ENCODE measurements at places on chromosomes 2 and 18. TPM values are rescaled to one million over a fixed set of nuclear protein-coding genes. Genes with fewer than 3 reads are reported as not detected.

DNA sequence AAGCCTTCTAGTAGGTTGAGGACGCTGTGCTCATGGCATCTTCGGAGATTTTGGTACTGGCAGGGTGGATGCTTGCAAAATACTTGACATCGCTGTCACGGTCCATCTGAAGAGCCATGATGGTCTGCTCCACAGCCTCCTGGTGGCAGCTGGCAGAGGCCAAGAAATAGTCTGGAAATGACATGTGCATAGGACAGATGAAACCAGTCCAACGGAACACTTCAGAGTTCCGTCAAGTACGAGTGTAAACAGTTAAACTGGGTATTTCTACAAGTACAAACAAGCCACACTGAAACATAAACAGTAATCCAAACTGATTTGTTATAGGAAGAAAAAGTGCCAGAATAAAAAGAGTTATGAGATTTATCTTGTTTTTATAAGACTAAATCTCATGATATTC, 66.6 kb downstream of the PPP4R1 start:
- DNase-seq: no peak

GRCh38 chr2:216632952-216633615, at the start of gene IGFBP2:
TSS of gene IGFBP2 (plus strand) at chr2:216633420. CDS start at chr2:216633524, 104 bp downstream.
- peak; percentile 33 for DNase-seq

GRCh38 chr18:54641734-54642133, 50.7 kb downstream of the DYNAP start:
- no peak for DNase-seq

DNA sequence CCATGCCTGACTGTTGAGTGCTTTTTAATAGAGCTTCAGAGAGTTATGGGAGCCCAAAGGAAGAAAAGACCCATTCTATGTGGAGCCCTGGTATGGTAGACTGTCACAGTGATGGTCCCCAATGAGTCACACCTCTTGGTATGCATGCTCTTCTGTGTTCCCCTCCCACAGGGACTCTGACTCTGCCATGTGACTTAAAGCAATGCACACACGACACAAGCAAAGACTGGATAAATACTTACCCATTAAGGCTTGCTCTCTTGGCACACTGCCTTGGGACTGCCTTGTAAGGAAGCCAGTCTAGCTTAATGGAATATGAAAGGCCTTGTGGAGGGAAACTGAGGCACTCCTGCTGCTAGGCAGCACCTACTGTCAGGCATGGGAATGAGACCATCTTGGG, 16.7 kb upstream of the DTNB start:
- no peak for DNase-seq

DNA sequence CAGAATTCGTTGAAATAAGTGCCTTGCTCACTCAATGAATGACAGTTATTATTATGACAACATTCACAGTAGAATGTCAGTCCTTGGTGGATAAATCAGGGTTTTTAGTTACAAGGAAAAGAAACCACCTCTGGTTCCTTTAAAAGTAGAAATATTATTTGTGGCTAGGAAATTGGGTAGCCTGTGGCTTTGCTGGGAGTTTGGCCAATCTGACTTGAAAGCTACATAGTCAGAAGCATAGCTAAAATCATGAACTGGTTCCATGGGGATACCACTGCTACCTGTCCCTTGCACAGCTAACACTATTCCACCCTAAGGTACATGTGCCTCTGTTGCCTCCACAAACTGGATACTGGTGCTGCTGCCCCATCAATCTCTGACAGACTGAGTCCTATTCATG, 12.8 kb upstream of the SMCHD1 start:
- no peak for DNase-seq

GRCh38 chr18:21636769-21637168, 24.7 kb downstream of the SNRPD1 start:
- no peak for DNase-seq

DNA sequence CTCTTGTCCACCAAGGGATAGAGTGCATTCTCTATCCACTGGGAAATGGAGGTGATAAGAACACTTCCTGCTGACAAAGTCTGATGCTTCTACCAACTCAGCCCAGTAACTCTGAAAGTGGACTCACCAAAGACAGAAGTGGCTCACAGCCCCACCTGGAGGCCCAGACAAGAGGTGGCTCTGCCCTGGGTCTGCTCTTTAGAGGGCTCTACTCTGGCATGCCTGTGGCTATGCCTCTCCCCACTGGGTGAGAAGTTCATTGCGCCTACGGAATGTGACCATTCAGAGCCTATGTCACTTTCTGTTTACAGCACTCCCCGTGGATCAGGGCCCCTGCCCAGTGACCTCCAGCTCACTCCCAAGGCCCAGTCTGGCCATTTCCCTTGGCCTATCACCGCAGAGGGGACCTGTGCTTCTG, 13.5 kb upstream of the XDH start:
- DNase-seq: peak; percentile 3

DNA sequence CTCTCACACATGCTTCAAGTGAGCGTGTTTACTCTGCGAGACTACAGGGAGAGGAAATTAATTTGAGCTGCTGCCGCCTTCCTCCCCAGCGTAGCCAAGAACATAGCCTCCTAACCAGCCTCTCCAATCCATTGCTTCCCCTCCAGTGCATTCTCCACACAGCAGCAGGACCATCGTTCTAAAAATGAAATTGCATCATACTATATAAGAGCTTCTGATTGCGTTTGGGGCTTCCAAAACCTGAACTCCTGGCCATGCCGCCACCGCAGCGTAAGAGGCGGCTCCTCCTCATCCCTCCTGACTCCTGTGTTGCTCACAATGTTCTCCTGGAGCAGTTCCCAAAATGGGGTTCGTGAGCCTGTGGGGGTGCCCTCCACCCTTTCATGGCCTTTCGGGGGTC, 142.1 kb downstream of the MYT1L start:
- no peak for DNase-seq

ALLC gene
- not detected for total RNA-seq

TXNDC2 gene
- total RNA-seq: not detected

RAB6C gene
- total RNA-seq: not detected
